ENCODE measurements at places on chromosomes 12 and 14.

DNA sequence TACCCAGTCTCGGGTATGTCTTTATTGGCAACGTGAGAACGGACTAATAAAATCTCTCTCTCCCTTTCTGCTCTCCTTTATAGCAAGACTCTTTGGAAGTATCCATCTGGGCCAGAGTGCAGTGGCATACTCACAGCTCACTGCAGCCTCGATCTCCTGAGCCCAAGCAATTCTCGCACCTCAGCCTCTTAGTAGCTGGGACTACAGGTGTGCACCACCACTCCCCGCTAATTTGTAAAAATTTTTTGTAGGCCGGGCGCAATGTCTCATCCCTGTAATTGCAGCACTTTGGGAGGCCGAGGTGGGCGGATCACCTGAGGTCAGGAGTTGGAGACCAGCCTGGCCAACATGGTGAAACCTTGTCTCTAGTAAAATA, 33.2 kb upstream of the PPP2R5C start:
- no peak for DNase-seq

DNA sequence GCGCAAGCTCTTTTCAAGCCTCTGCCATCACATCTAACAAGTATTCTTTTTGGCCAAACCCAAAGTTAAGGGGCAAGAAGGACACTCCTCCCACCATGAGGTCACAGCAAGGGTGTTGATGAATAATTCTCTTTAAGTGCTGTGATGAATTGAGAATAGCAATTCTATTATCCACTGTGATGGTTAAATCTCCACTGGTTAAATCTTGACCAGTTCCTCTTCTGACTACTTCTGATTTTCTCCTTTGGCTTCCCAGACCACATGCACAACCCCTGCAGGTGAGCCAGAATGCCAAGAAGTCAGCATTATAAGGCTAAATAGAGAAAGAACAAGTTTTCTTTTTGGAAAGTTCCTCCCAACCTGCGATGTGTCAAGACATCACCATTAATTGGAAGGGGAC, 90.6 kb upstream of the BCL2L14 start:
- no peak for DNase-seq

DNA sequence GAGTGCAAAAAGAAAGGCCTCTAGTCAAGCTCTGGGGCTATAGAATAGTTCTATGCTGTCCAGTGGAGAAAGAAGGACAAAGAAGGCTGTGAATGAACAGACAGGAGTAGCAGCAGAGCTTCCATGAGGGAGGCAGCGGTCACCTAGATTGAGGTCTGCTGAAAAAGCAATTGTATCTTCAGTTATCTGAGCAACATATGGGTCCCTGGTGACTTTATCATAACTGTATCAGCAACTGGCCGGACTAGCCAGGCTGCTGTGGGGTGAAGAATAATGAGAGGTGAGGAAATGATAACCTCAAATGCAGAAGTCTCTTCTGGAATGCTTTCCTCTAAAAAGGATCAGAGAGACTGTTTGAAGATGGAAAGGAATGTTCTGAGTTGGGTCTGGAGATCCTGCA, 971.3 kb upstream of the TMEM132C start:
- no peak for DNase-seq

GRCh38 chr12:91113621-91114020, 2.3 kb upstream of the LUM start:
- DNase-seq: no peak

GRCh38 chr12:19885093-19885812, 446.0 kb downstream of the AEBP2 start:
- DNase-seq: no peak

DNA sequence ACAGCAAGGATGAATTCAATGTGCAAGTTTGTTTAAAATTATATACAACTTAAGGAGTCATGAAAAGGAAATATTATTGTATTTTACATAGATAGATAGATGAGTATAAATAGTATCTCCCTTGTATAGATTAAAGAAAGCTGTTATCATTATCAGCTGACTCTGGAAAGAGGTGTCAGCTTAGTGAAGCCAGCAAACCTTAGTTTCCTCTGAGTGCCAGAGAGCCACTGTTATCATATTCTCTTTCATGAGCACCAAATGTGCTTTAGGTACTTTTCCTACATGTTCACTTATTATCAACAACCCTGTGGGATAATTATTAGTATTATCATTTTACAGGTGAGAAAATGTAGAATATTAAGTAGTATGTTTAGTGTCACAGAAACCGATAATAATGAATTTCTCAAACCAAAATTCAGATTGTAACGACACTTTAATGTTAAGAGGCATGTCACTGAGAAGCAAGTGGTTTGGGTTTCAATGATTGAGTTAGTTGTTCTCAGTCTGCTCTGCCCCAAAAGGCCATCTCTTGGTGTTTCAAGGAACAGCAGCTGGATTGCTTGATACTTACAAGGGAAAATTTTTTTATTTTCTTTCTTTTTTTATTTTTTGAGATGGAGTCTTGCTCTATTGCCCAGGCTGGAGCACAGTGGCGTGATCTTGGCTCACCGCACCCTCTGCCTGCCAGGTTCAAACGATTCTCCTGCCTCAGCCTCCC, 53.7 kb downstream of the PLEKHA5 start:
- DNase-seq: no peak

DNA sequence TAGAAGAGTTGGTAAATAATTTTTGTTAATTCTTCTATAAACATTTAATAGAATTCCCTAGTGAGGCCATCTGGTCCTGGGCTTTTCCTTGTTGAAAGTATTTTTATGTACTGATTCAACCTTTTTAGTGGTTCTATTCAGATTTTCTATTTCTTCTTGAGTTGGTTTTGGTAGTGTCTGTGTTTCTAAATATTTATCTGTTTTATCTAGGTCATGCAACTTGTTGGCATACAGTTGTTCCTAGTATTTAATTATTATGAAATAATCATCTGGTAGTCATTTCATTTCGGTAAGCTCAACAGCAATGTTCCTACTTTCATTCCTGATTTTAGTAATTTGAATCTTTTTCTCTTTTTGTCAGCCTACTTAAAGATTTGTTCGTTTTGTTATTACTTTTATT, 234.1 kb upstream of the GARIN2 start:
- DNase-seq: no peak

GRCh38 chr14:67317822-67318221, 41.8 kb downstream of the ATP6V1D start:
- no peak for DNase-seq

DNA sequence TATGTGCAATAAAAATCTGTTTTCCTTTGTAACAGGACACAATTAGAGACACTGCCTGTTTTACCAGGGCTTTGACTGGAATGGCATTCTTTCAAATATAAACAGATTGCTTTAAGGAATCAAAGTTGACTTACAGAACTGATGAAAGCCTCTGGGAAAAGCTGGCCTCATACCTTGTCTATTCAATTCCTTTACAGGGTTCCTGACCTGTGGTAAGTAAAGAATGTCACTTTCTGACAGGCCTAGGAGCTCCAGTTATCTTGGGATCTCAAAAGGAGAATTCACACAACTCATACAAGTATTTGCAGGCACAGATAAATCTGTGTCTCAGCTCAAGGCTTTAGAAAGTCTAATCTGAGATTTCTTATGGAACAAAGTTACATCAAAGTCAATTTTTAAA, 88.4 kb downstream of the BCAT1 start:
- no peak for DNase-seq

- DNase-seq: no peak
These were observed 732 bp downstream of the SLC25A29 start for GRCh38 chr14:100305324-100306100.

DNA sequence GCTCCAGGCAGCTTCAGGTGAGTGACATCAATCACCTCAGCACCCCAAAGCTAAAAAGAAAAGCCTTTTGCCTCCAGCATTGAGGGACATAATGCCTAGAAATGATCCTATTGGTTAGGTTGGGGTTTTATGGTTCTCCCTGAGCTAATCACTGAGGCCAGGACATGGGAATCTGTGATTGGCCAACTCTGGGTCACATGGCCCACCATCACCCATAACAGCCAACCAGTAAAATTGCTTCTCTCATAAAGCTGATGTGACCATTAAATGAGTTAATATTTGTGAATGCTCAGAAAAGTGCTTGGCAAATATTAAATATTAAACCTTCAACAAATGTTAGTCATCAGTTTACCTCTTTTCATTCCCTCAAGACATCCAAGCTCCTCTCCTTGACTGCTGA, 60.2 kb downstream of the TBX3 start:
- DNase-seq: no peak

All from CD4-positive, alpha-beta T cell treated with Interleukin-6 at 100 ng/mL for 8 hours (primary cell).